Activated T-helper 9 cell treated with anti-CD3 and anti-CD28 coated beads, Interleukin-2, amount 50 U/mL, for 16 hours (primary cell): ENCODE measurements at places on chromosomes 7 and 10.

DNA sequence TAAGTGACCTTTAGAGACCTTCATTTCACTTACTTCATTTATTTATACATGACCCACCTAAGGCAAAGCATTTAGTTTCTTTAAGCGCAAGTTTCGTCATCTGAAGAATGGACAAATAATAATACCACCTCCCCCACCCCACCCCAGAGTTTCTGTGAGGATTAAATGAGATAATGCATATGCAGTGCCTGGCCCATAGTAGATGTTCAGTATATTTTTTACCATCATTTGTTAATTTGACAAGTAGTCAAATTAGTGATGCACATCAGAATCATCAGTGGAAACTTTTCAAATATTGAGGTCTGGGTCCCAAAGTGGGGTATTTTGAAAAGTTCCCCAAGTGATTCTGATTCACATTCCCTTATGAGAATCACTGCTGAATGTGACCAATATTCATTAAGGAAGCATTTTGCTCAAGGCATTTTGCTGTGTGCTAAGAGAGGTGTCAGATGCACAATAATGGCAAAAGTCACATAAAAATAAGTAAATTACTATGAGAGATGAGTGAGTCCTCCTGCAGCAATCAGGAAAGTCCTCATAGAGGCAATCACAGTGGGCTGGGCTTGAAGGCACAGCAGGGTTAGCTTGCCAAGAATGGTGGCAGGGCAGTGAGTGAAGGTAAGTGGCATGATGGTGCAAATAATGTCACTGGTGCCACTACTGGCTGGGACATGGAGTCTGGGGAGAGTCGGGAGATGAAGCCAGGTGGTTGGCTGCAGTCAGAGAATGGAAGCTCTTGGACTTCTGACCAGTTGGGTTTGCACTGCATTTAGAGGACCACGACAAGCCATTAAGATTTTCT is 244.1 kb downstream of the PTEN start:
- DNase-seq, result no peak

GRCh38 chr10:35341521-35341920 is 5.2 kb downstream of the CCNY start:
- DNase-seq, result no peak

DNA sequence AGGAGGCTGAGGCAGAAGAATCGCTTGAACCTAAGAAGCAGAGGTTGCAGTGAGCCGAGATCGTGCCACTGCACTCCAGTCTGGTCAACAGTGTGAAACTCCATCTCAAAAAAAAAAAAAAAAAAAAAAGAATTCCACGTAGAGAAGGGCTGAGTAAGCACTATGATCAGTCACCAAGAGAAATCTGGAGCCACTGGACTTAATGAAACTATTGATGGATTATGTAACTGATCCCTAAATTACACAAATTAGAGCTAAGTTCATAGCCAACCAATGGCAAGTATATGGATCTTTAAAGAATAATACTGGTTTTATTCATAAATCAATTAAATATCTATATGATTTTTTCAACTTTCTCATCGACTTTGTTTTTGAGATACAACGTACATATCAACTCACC is 72.2 kb upstream of the ABLIM1 start:
- no peak for DNase-seq

- DNase-seq, result no peak
Observed at GRCh38 chr7:84688671-84689070, 494.1 kb upstream of the SEMA3A start.

DNA sequence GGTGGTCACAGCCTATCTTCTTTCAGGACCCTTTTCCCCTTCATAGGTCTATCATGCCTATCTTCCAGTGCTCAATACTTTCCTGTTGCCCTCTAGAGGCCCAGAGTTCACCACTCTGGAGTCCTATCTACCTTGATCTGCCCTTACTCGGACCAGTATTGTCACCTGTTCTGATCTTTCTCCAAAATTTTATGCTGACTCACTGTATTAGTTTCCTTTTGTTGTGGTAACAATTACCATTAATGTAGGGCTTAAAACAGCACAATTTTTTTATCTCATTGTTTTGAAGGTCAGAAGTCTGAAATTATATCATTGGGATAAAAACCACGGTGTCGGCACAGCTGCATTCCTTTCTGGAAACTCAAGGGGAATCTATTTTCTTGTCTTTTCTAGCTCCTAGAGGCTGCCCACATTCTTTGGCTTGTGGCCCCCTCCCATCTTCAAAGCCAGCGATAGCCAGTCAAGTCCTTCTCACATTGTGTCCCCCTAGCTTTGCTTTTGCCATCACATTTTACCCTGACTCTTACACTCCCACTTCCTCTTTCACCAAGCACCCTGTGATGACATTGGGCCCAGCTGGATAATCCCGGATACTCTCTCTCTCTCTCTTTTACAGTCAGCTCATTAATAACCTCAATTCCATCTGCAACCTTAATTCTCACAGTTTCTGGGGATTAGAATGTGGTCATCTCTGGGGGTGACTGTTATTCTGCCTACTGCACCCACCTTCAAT is 54.6 kb downstream of the TFAM start:
- DNase-seq, result no peak

DNA sequence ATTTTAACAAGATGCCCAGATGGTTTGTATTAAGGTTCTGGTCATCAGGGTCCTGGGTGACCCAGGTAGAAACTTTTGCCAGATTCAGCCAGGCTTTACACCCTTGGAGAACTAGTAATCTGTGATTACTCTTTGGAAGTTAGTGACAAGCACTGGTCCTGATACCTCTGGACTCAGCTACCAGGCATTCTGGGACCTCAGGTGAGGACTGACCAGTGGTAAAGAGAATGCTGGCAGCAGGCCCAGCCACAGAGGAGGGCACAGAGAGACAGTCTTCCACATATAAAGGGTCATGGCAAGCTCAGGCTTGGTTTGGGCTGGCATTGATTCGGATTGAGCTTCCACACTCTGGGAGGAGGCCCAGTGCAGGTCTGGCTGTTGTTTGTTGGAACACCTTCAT is 112.0 kb upstream of the CHST15 start:
- no peak for DNase-seq
